ENCODE measurements at places on chromosomes 16 and 17.

GRCh38 chr17:28174352-28175046, 132.0 kb downstream of the NLK start:
- DNase-seq, result no peak

- peak; percentile 80 for DNase-seq
These were observed 4.5 kb downstream of the FBXL19 start for GRCh38 chr16:30927789-30928378.

- no peak for DNase-seq
These were observed 175.3 kb downstream of the UTP18 start for GRCh38 chr17:51435641-51436091.

DNA sequence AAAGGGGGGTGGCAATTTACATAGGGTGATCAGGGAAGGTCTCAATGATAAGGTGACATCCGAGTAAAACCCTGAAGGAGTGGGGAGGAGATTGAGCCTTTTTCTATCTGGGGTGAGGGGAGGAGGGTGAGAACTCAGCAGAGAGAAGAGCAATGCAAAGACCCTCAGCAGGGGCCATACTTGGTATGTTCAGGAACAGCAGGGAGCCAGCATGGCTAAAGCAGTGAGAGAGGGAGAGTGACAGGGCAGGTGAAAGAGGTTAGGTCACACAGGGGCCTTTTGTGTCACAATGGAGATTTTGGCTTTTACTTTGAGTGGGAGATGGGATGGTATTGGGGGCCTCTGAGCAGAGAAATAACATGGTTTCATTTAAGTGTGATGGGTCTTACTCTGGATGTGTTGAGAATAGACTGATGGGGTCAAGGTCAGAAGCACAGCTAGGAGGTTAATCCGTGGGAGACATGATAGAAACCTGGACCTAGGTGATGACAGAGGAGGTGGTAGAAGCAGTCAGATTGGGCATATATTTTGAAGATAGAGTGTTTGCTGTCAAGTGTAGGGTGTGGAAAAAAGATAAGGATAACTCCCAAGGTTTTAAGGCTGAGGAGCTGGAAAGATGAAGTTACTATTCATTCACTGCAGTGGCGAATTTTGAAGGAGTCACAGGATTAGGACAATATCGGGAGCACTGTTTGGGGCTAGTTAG, 6.2 kb downstream of the SP2 start:
- no peak for DNase-seq

- DNase-seq, result no peak
These were observed 7.5 kb downstream of the RFFL start for GRCh38 chr17:35056013-35056412.

DNA sequence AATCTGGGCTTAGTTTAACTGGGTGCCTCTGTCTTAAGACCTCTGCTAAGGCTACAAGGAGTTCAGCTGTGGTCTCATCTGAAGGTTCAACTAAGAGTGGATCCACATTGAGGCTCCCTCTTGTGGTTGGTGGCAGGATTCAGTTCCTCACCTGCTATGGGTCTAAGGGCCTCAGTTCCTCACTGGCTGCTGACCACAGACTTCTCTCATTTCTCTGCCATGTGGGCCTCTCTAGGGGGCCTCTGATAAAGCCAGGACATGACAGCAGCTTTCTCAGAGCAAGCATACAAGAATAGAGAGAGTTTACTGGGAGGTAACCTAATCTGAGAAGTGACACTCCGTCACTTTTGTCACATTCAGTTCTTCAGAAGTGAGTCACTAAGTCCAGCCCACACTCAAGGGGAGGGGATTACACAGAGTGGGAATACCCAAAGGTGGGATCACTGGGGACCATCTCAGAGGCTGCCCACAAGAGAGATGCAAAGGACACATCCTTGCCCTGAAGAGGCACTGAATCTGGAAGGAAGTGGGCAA, 19.2 kb upstream of the ABAT start:
- DNase-seq, result no peak

DNA sequence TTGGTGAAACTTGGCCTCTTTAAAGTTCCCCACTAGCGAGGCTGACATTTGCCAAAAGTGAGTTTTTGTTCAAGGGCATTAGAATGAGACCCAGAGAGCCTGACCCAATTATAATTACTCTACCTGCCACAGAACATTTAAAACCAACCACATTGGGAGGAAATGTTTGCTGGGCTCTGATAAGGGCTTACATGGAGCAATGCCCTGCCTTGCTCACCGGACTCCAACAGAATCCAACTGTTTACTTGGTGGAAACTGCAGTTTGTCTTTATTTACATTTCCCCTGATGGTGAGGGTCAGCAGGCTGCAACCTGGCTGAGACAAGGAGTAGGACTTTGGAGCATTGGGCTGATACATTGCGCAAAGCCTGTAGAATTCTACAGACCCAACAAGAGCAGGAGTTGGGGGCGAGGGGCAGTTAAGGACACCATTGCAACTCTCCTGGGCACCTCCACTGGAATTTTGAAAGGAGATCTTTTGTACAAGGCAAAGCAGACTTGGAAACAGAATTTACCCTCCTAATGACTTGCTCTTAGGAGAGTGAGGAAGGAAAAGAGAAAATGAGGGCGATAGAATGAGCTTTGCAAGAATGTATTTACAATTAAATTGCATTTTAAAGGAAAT, 368.6 kb downstream of the SHISA9 start:
- DNase-seq, result no peak

- DNase-seq, result no peak
These were observed 37.5 kb downstream of the ARHGAP17 start for GRCh38 chr16:24977678-24978075.

DNA sequence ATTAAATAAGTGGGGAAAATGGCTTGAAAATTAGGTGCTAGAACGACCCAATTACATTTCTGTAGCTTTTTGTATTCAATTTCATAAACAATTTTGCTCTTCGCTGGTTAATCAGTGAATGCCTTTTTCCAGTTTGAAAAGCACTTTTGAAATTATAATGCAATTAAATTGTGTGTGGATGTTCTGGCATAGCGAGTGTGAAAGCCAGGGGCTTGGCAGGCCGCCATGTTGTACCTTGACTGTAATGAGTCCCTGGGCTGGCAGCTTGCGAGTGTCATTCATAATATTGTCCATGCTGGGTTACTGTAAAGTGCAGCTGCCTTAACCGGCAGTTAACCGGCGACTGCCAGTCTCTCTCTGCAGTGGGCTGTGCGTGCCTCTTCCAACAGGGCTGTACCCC, 177.8 kb downstream of the CCDC182 start:
- no peak for DNase-seq

GRCh38 chr17:78595135-78595810, 18.1 kb upstream of the DNAH17 start:
- DNase-seq, result no peak

- DNase-seq, result peak; percentile 82
These were observed 6.2 kb downstream of the CCR7 start for GRCh38 chr17:40558890-40559563.

DNA sequence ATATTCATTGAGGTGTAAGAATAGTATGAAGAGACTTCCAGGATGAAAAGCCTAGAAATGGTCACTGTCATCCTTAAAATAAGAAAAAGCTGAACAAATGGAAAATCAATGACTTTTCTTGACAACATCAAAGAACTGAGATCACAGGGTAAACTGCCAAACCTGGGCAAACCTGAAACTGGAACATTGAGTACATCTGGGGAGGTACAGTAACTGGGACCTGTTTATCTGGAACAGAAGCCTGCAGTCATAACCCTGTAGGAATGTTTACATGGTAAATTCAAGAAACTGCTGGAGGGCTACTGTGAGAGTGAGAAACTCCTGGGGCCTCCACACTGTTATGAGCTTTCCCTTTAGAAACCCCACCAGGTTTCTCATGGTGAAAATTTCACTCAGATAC, 130.1 kb upstream of the PIRT start:
- DNase-seq, result no peak

DNA sequence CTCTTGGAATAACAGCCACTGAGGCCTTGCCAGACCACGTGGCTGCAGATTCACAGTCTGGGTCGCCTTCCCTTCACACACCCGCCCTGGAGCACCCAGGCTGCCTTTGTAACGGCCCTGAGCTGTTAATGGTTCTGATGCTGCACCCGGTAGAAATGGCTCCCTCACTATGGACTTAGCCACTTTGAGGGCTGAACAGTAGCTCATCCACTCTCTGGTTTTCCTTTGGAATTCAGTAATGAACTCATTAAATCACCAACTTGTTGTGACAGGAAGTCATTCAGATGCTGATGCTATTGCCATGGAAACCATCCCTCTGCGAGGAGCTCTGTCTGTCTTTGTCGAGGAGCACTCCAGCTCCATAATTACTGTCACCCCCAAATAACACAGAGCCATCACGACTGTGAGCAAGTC, 59.2 kb downstream of the CDK5R1 start:
- no peak for DNase-seq

GRCh38 chr17:49670641-49671040, 7.3 kb downstream of the SPOP start:
- no peak for DNase-seq

DNA sequence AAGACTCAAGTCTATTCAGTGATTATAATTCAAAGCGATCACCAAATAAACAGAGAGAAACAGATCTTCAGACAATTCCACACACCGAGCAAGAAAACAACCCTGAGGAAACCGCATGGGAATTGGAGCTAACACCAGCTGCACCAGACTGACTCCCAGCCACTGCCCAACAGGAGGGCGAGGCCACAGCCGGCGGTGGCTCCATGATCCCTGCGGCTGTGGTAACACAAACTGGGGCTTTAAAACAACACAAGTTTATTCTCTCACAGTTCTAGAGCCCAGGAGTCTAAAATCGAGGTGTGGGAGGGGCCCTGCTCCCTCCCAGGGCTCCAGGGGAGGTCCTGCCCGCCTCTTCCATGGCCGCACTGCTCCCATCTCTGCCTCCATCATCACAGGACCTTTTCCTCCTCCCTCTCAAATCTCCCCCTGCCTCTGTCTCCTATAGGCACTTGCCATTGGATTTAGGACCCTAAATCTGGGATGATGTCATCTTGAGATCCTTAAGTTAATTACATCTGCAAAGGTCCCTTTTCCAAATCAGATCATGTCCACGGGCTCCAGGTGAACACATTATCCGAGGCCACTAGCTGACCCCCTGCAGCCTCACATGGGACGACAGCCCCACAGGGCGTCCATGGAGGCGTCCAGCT, 9.7 kb upstream of the HEXD start:
- no peak for DNase-seq

GRCh38 chr17:75159196-75160031, 5.1 kb upstream of the JPT1 start:
- DNase-seq, result no peak

GRCh38 chr16:4869147-4869805, 22.0 kb downstream of the UBN1 start:
- DNase-seq, result no peak

- no peak for DNase-seq
These were observed 181.1 kb downstream of the SNX29 start for GRCh38 chr16:12157517-12158093.

DNA sequence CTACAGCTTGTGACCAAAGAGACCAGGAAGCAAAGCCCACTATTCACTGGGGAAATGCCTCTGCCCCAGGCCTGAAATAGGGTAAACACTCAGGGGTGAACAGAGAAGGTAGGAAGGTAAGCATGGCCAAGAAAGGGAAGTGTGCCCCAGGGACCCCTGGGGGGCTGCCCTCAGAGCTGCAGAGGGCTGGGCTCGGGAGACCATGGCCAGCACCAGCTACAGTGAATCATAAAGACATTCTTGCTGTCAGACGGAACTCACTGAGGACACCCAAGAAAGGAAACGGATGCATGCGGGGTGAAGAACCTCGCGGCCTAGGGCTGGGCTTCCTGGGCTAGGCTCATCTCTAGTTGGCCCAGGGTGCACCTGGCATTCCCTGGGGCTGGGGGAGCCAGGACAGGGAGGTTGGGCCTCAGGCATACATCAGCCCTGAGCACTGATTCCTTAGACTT, 9.6 kb downstream of the HIC1 start:
- DNase-seq, result no peak

DNA sequence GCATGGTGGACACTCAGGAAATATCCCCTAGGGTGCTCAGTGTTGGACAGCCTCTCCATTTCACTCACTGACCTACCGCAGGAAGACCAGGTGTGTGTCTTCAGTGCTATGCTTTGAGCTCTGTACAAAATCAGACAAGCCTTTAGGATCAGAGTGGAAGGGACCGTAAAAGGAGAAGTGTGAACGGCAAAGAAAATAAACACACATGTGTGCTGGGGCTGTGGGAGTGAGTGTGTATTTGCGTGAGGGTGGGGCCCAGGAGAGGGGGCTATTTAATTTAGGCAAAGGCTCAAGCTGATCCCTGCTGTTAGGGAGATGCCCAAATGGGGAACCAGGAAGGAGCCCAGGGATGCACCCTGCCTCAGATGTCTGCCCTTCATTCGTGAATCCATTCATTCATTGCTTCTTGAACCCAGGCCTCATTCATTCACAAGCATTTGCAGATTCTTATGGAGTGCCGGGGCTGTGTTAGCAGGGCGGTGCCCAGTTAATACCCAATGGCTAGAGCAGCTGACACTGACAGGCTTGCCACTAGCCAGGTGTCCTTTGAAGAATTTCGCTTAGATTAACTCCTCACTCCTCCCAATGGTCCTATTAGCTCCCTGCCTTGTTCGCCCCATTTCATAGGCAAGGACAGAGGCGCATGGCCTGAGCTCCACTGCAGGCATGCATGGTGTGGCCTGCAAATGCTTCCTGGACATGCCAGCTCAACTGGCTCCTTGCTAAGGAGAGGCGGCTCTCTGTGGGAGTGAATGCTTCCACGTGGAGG, 296.7 kb upstream of the FOXF1 start:
- no peak for DNase-seq

DNA sequence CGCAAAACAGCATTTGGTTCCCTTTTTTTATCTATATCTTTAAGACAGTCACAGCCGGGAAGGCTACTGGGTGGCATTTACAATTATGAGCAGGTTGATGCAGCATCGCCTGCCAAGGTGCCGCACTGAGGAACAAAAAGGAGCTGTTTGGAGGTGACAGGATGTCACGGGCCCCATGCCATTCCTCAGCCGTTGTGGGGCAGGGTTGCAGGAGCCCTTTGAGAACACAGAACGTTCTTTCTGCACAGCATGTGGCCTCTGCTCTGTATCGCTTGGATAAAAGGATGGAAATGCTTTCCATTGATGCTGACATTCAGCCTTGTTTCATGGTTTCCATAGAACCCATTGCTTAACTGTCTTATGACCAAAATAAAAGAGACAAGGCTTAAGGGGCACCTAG, 141.9 kb upstream of the CDH5 start:
- DNase-seq, result no peak

DNA sequence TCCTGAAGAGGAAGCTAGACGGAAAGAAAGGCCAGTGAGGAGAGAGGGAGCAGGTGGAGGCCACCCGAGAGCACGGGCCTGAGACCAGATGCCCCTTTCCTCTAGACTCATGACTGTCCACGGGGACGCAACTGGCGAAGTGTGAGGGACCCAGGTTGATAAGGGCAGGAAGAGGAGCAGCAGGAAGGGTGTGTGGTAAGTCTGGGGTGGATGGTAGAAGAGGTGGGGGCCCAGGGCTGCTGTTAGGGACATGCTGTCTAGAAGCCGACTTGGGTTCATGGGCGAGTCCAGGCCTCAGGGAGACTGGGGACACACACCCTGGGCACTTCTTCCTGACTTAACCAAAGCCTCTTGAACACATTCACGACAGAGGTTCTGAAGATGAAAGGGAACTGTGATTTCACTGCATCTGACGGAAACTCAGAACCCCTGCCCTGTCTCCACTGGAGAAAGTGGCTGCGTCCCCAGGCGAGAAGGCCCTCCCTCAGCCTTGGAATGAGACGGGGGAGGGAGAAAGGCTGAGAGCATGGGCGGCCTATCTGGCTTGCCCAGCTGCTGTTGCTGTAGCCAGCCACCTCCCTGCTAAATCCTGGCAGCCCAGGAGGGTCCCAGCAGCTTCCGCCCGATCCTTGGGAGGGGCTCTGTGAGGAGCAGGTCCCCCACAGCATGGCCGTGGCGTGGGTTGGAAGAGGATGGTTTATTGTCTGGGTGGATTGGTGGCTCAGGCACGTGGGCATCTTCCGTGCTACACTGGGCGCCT, 6.0 kb downstream of the HIC1 start:
- DNase-seq, result no peak

Measured in breast epithelium (tissue), 4 donors.